Cardiac muscle cell (in vitro differentiated cells and primary cell): ENCODE measurements at places on chromosomes 4 and X. TPM values are rescaled to one million over a fixed set of nuclear protein-coding genes. Genes with fewer than 3 reads are reported as not detected.

GRCh38 chr4:180169394-180169793 lies 2073.8 kb upstream of the TENM3 start:
- H3K4me1 ChIP-seq = no peaks in the 10 kb centered on the region
- DNase-seq = no peak
- H3K4me3 ChIP-seq = no peak overlapping the region
- no peak overlapping the region for H3K27ac ChIP-seq

DNA sequence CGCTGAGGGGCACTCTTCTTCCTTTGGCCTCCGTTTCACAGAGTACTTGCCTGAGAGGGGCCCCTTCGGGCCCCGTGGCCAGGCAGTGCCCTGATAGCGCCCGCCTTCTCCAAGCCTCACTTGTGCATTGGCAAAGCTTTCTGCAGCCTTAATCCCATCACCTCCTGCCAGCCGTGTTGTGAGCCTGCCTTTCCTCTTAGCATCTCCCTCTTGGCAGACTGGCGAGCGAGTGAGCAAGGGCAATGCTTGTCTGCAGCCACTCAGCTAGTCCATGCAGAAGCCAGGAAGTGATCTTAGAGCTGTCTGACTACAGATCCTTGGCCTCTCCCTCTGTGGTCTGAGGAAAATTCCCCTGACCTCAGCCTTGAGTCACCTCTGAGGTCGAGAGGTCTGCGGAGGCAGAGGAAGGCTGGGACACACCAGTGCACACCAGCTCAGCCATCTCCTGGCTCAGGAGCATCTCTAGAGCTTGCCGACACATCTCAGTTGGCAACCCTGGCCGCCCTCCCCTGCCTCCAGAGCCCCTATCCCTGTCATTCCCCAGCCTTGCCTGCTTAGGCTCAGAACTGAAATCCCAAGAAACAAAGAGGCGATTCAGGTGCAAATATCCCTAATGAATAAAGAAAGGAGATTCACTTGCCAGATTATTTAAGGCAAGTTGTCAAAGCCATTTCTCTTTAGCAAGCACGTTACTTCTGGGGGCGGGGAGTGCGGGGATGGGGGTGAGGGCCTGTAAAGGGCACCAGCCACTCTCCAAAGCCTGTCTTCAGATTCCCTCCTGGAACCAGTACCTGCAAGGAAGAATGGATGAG lies 143.5 kb upstream of the MAMLD1 start:
- no peaks in the 10 kb centered on the region for H3K4me1 ChIP-seq
- H3K27ac ChIP-seq = no peak overlapping the region
- H3K4me3 ChIP-seq = no peak overlapping the region

The PAK3 gene
- 2.1 and 3.3 TPM in 2 replicates for total RNA-seq

GRCh38 chrX:153609917-153610835 lies 11.2 kb upstream of the CCNQ start:
- peaks cover 54% of the 10 kb centered on the region for H3K27me3 ChIP-seq
- no peaks in the 10 kb centered on the region for H3K36me3 ChIP-seq
- peak; percentile 79 for DNase-seq
- peak overlapping the region; percentile 33 for H3K4me3 ChIP-seq
- no peaks in the 10 kb centered on the region for H3K4me1 ChIP-seq
- H3K27ac ChIP-seq = no peak overlapping the region

- peak; percentile 54 for DNase-seq
- no peak overlapping the region for H3K27ac ChIP-seq
- no peaks in the 10 kb centered on the region for H3K27me3 ChIP-seq
These were observed 133.7 kb downstream of the AMELX start for GRCh38 chrX:11426712-11427452.
